Type B pancreatic cell (in vitro differentiated cells): ENCODE measurements at places on chromosomes 11 and 22. TPM values are rescaled to one million over a fixed set of nuclear protein-coding genes. Genes with fewer than 3 reads are reported as not detected.

- no peak overlapping the region for H3K27ac ChIP-seq
- no peaks in the 10 kb centered on the region for H3K36me3 ChIP-seq
- peaks cover 85% of the 10 kb centered on the region for H3K27me3 ChIP-seq
- no peak overlapping the region for H3K4me3 ChIP-seq
- DNase-seq: no peak
These were observed 125.3 kb downstream of the VPREB1 start for GRCh38 chr22:22369964-22370270.

CNTF gene
- 1.6 and 2.0 TPM in 2 replicates for total RNA-seq

DNA sequence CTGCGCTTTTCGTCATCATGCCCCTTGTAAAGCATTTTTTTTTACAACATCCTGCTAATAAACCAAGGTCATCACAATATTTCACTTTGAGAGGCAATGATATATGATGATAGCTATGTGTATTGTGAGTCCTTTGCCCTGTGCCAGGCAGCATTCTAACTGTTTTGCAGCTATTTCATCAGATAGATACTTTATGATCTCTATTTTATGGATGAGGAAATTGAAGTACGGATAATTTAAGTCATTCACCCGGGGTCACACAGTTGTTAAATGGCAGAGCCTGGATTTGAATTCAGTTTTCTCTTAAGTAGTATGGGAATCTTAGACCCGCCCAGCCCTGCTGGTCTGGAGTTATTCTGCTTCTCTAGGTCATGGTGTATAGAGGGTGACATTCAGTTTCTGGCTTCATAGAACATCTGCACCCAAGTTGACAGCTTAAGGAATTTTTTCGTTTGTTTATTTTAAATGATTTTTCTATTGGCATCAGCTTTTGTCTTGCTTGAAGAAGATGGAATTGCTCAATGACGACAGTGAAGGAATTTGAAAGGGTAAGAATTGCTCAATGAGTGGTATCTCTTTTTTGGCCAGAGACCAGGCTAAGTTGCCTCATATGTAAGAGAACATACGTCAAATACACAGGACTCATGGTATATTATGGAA lies 926 bp downstream of the PRR5L start:
- H3K4me1 ChIP-seq: no peaks in the 10 kb centered on the region
- no peak for DNase-seq
- no peak overlapping the region for H3K27ac ChIP-seq
- H3K27me3 ChIP-seq: peaks cover 13% of the 10 kb centered on the region

DNA sequence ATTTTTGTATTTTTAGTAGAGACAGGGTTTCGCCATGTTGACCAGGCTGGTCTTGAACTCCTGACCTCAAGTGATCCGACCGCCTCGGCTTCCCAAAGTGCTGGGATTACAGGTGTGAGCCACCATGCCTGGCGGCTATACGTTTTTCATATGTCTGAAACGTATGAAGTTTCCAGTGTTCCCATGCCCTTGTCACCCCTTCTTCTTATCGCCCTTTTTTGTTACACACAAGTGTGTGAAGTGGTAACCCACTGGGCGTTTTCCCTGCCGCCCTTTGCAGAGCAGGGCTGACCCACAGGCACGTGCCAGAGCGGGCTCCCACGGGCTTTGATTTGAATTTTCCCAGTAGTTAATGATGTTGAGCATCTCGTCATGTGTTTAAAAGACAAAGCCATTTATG lies 17.0 kb downstream of the PIM3 start:
- H3K36me3 ChIP-seq: no peaks in the 10 kb centered on the region
- H3K27me3 ChIP-seq: peaks cover 32% of the 10 kb centered on the region
- no peak overlapping the region for H3K27ac ChIP-seq
- peaks cover 6% of the 10 kb centered on the region for H3K4me1 ChIP-seq
- no peak overlapping the region for H3K4me3 ChIP-seq
- DNase-seq: no peak

LGR4 gene
- 39.6 and 54.5 TPM in 2 replicates for total RNA-seq

- peaks cover 5% of the 10 kb centered on the region for H3K36me3 ChIP-seq
- DNase-seq: no peak
- no peak overlapping the region for H3K4me3 ChIP-seq
- no peak overlapping the region for H3K27ac ChIP-seq
- H3K4me1 ChIP-seq: peaks cover 10% of the 10 kb centered on the region
These were observed 25.8 kb downstream of the SWAP70 start for GRCh38 chr11:9689721-9690120.

GRCh38 chr11:35945137-35945518 lies 1.3 kb downstream of the LDLRAD3 start:
- peak overlapping the region; percentile 97 for H3K4me3 ChIP-seq
- H3K27ac ChIP-seq: peak overlapping the region; percentile 85
- H3K36me3 ChIP-seq: no peaks in the 10 kb centered on the region
- DNase-seq: no peak
- H3K4me1 ChIP-seq: peaks cover 43% of the 10 kb centered on the region

GRCh38 chr11:62491571-62492329 lies 54.9 kb downstream of the AHNAK start:
- peaks cover 11% of the 10 kb centered on the region for H3K4me1 ChIP-seq
- H3K27me3 ChIP-seq: no peaks in the 10 kb centered on the region
- no peaks in the 10 kb centered on the region for H3K36me3 ChIP-seq
- no peak for DNase-seq
- no peak overlapping the region for H3K4me3 ChIP-seq

DNA sequence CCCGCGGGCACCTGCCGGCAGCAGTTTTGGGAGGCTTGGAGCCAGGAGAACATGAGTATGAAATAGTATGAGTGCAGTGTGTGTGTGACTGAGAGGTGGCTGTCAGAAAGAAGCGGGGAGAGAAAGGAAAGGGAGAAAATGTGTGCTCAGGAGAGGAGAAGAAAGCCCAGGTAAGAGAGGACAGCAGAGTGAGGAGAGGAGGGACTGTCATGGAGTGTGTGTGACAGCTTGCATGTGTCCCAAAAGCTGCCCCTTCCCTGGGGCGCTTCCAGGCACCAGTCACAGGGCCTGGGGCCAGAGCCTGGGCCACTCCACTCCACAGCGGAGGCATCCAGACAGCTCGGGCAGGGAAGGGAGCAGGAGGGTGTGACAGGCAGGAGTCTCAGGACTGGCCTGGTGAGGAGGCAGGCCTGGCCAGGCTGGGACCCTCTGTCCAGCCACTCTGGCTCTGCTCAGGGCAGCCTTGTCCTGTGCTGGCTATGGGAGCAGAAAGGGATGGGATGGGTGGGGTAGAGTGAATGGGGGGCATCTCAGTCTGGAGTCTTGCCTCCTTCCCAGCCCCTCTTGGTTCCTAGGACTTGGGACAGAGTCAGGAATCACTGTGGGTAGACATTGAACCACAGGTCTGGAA lies 949 bp downstream of the MMP11 start:
- H3K27me3 ChIP-seq: peaks cover 6% of the 10 kb centered on the region
- peak overlapping the region; percentile 70 for H3K4me3 ChIP-seq
- H3K27ac ChIP-seq: peak overlapping the region; percentile 11
- no peaks in the 10 kb centered on the region for H3K36me3 ChIP-seq

DNA sequence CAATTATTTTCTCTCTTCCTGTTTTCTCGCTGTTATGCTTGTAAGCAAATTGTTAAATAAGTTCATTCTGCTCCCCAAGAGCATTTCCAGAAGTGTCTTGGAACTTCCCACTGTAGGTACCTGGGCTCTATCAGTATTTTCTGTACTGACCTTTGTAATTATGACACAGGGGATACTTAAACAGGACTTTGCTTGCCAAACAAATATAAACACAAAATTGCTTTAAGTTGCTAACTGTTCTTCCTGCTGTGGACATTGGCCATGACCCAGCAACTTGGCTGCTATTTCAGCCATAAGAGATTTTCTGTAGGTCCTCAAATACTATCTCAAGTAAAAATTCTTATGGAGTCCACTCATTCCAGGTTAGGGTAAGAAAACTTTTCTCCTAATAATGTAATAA lies 30.1 kb downstream of the SYT9 start:
- peaks cover 5% of the 10 kb centered on the region for H3K27me3 ChIP-seq
- H3K4me3 ChIP-seq: no peak overlapping the region
- no peaks in the 10 kb centered on the region for H3K36me3 ChIP-seq
- H3K4me1 ChIP-seq: no peaks in the 10 kb centered on the region
- H3K27ac ChIP-seq: no peak overlapping the region

DNA sequence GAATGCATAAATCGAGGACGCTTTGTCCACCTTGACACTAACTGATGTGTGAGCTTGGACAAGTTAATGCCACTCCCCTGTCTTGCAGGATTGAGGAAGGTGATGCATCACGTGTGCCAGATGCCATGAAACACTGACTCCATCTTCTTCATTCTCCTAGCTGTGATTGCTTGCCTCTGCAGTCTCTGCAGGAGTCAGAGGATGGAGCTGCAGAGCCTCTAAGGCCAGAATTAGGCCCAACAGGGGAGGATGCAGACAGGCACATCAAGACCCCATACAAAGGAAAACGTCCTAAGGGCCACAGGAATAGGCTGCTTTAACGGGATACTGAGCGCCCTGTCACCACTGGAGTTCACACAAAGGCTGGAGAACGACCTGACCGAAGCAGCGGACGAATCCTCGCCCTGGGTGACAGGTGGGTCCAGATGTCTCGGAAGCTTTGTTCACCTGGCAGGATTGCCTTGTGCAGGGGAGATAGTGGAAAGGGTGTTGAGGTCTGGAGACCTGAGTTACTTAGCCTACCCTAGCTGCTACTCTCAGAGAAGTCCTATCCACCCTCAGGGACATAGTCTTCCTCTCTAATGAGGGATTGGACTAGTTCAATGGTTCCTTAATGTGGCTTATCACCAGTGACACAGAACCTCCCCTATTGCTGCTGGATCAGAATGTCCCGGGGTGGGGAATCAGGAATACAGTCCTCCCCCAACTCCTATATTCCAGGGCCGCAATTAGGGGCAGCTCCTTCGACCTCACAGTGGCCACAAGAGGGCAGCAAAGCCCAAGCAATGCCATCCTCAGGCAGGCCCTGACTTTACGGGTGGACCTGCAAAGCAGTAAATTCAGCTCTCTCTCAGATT lies 32.4 kb downstream of the DBX1 start:
- no peaks in the 10 kb centered on the region for H3K36me3 ChIP-seq
- peak; percentile 80 for DNase-seq
- H3K27me3 ChIP-seq: peaks cover 25% of the 10 kb centered on the region
- H3K4me1 ChIP-seq: peaks cover 5% of the 10 kb centered on the region

DNA sequence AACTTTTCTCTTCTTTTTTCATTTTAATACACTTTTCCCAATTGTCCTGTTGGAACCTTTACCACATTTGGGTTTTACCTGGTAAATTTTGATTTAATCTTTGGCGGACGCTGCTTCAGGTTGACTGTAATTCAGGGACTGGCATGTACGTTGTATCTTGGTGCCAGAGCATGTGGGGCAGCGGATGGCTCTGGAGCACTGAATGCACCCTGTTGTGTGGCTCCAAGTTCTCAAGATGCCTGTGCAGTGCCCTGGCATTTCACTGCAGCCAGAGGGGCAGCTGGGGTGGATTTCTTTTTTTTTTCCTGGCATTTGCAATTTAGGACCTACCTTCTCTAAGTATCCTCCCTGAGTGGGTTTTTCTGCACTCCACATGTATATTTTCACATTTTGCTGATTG lies 242.2 kb downstream of the BLID start:
- peaks cover 4% of the 10 kb centered on the region for H3K27me3 ChIP-seq
- no peak overlapping the region for H3K27ac ChIP-seq
- no peak overlapping the region for H3K4me3 ChIP-seq
- no peak for DNase-seq
- peaks cover 16% of the 10 kb centered on the region for H3K4me1 ChIP-seq
